Skin of body (tissue), 3 donors: ENCODE measurements at places on chromosomes 2 and 18. TPM values are rescaled to one million over a fixed set of nuclear protein-coding genes. Genes with fewer than 3 reads are reported as not detected.

NEU4 gene
- total RNA-seq: 0.30 TPM

POU3F3 gene
- total RNA-seq: 0.59 TPM

DNA sequence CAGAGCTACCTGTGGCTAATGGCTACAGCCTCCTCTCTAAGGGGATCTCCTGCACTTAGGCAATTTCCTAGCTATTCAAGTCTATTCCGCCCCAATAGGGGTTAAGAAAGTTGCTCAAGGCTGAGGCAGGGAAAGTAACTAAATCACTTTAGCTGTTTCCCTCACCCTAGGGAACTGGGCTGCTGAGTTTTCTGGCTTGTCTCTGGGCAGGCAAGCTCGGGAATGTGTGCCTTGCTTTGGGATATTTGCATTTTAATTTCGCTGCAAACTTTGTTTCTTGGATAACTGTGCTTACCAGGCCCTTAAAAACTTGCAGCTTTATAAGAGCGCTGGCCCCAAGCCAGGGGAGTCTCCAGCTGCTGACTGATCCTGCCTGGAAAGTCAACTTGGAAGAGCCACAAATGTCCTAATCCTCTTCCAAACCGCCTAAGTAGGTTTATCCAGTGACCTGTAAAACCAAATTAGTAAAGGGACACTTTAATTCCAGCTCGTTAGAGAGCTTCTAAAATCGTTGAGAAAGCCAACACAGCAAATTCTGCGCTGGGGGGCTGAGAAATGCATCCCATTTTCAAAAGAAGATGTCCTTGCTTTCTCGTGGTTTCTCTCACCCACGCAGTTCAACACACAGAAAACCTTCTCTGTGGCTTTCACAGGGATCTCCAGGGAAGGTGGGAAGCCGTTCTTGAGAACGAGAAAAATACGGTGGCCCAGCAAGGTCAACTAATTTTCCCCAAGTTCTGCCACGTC is 59.5 kb upstream of the SP3 start:
- DNase-seq: peak; percentile 97

DNA sequence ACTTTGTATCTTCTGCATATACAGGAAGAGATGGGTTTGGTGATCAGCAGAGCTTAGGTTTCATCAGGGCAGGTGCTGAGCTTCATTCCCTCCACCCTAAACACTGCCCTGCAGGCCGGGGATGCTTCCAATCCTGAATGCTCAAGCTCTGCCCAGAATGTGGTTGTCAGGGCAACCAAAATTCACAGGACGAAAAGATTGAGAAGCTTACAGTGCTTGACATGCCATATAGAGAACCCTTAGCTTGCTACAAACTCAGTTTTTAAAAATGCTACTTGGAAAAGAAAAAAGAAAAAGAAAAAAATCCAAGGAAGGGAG is 65.6 kb downstream of the SH3RF3 start:
- DNase-seq: no peak

- no peak for DNase-seq
Observed at GRCh38 chr18:31134988-31135529, 27.6 kb downstream of the DSC1 start.

DNA sequence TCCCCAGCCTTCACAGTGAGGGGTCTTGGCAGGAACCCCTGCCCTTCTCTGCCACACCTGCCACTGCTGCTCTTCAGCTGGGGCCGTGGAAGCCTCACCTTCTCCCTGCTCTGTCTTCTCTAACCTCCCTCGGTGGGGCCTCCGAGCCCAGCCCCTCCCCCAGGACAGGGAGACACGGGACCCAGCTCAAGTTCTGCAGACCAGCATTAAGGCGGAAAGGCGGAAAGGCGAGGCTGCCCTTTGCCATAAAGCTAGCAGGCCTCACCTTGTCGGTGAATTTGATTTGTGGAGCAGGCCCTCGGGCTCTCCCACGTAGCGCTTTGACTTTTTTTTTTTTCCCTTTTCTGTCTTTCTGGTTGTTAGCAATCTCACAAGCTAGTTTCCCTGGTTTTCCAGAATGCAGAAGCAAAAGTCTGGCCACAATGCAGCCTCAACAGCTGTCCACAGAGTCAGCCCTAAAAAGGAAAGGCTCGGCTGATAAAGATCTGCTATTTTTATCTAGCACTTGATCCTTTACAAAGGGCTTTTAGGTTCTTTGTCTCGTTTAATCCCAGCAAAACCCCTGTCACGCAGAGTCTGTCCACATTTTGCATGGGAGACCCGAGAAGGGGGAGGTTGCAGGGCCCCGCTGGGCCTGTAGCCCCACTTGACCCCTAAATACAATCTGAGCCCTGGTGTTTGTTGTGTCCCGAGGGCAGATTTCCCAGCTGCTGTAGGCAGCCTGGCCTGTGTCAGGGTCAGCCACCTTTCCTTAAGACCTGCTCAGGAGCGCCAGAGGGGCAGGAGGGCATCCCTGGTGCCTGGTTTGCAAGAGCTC is 6.0 kb downstream of the ITM2C start:
- DNase-seq: peak; percentile 34

GRCh38 chr2:136347981-136348380 is 230.0 kb upstream of the CXCR4 start:
- no peak for DNase-seq

GRCh38 chr2:26666671-26667070 is 25.5 kb upstream of the CIB4 start:
- no peak for DNase-seq
